Stimulated activated naive CD4-positive, alpha-beta T cell (primary cell): ENCODE measurements at places on chromosomes 12 and 14.
A peak's percentile ranks its signal among the peaks of the same experiment; 100 is the strongest.

DNA sequence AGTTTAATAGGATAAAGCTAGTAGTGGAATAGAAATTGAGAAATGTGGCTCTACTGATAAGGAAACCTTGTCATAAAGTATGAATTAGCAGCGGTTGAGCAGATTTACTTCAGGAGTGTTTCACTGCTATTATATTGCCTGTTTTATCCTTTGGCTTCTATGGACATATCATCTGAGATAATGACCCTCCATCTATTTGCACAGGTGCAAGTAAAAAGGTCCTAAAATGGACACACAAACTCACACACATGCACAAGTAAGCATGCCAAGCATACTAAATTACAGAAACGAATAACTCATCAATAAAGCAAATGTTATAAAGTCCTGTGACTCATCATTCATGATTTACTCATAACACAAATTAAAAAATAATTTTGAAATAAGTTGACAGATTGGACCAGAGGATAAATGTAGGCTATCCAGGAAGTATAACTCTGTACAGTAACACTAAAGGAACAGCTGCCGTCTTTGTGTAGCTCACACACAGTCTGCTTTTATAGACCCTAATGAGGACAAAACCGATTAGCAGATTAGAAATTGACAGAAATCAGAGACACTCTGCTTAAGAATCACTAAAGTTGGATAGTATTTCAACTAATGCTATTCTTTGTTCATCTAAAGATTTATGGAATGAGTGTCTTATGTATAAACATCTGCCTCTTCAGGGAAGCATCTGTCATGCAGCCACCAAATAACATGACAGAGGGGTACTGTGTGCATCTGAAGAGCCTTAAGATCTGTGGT is 73.9 kb downstream of the SYT1 start:
- DNase-seq = no peak

DNA sequence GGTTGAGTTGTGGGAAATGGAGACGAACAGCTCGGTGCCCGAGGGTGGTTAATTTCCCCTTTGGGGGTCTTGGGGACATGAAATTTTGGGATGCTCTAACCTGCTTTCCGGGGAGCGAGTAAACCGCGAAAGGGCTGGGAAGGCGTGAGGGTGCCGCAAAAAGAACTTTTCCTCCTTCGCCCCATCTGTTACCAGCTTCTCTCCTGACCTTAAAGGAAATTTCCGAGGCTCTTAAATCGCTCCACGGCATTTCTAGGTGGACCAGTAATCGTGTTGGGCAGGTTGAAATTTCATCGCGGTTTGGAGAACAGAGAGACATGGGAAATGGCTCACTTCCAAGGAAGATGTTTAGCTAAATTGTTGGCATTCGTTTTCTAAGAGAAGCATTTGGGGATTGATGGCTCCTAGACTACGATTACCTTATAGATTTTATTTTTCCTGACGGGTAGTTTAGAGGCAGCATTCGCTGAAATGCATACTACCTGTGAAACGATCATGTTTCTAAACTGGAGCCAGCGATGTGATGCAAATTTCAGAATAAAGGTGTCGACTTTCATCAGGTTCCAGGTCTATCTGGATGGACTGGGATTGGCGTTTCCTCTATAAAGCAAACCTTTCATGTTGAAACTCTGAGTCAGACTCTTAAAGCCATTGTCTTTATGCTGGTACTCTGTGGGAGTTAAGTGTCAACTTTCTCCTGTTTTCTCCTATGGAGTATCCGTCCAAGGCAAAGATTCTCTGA is 414.5 kb downstream of the PCNX1 start:
- DNase-seq = no peak

GRCh38 chr12:124869059-124869665 is 5.5 kb upstream of the SCARB1 start:
- DNase-seq = no peak

GRCh38 chr12:43602738-43603137 is 50.7 kb upstream of the ADAMTS20 start:
- DNase-seq = no peak

DNA sequence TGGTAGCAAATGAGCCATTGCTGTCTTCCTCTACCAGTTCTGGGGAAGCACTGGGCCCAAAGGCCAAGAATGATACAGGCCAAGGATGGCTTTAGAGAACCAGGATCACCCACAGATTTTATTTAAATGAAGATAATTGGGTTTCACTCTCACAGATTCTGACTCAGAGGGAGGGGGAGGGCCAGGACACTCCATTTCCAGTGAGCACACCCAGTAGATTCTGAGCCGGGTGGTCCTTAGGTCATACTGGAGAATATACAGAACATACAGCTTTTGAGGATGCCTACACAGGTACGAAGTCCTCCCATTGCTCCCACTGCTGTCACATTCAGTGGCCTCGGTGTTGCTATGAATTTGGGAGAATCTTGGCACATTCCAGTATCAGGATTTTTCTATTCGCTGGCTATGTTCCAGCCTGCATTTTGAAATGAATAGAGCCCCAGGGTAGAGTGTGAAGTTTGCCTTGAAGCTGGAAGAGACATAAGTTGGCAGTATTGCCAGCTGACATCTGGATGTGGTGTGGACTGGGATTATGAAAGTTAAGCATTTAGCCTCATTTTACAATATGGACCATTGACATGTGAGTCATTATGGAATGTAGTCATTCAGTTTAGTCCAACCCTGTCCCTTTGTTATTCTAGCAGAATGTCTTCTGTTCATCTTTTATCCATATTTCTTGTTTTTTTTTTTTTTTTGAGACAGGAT is 45.8 kb upstream of the POC1B start:
- no peak for DNase-seq

- DNase-seq = no peak
These were observed 34.1 kb downstream of the RAD51B start for GRCh38 chr14:67853715-67854114.

- DNase-seq = no peak
These were observed 80.8 kb downstream of the RIC8B start for GRCh38 chr12:106855221-106855758.

- DNase-seq = peak; percentile 62
These were observed at the start of gene ELK3 for GRCh38 chr12:96193725-96194575. Gene ELK3 (plus strand): TSS chr12:96194375.

- DNase-seq = no peak
These were observed 338.3 kb downstream of the EMP1 start for GRCh38 chr12:13534645-13535398.

- DNase-seq = peak; percentile 19
These were observed 30.3 kb downstream of the DMAC2L start for GRCh38 chr14:50342221-50343078.

- no peak for DNase-seq
These were observed 17.8 kb downstream of the ACSM4 start for GRCh38 chr12:7321624-7322023.

GRCh38 chr14:96098999-96099335 is 59.8 kb downstream of the C14orf132 start:
- DNase-seq = no peak

- no peak for DNase-seq
These were observed 5.7 kb downstream of the CRIP2 start for GRCh38 chr14:105480199-105480746.

GRCh38 chr12:130514149-130514551 is 176.5 kb downstream of the PIWIL1 start:
- DNase-seq = no peak

GRCh38 chr12:107749083-107749482 is 11.9 kb downstream of the PRDM4 start:
- DNase-seq = no peak

DNA sequence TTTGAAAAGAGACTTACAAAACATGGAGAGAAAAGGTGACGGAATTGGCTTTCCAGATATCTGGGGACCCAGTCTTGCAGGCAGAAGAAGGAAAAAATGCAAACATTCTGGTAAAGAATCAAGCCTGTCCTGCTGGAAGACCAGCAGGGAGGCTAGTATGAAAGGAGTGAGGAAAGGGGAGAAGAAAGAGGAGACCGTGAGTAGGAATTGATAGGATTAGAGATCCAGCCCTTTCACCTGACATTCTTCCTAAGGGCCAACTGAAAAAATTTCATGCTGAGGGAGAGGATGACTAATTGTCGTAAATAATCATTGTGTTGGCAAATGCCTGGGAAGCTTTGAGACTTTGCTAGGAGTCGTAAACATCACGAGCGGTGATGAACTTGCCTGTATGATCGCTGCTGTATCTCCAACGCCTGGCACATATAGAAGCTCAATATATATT is 12.1 kb downstream of the BHLHE41 start:
- DNase-seq = no peak

GRCh38 chr14:97379091-97379531 is 581.9 kb downstream of the VRK1 start:
- peak; percentile 11 for DNase-seq

DNA sequence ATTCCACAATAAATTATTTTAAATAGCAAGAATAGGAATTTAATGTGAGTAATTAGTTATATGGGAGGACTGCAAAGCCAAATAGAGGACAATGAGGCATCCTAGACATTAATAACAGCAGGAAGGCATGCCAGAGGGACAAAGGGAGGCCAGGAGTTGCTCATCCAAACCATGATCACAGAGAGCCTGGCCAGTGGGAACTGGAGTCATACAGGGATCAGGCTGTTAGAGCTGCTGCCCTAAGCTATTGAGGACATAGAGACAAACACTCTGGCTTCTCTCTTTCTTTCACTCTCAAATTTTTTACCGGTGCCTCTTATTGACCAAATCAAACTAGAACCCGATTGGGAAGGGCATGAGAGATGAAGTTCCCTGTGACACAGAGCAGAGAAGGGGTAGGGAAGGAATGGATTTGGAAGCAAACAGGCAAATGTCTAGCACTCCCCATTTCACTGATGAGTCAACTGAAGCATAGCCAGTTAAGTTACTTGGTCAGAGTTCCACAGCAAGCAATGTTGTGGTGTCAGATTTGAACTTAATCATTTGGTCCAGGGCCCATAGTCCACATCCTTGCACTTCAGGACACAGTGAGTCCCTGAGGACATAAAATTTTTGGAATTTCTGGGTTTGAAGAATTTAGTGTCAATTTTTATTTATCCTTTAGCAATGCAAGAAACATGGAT is 17.9 kb upstream of the CFAP54 start:
- DNase-seq = no peak

GRCh38 chr12:25254271-25254880 is 3.6 kb upstream of the KRAS start:
- DNase-seq = no peak
